ENCODE measurements at places on chromosomes 11 and 22. TPM values are rescaled to one million over a fixed set of nuclear protein-coding genes. Genes with fewer than 3 reads are reported as not detected.

NLRP6 gene
- total RNA-seq = not detected

KCNE3 gene
- total RNA-seq = 18.1 TPM

ZPR1 gene
- total RNA-seq = 29.4 TPM

MPZL2 gene
- total RNA-seq = not detected

UBASH3B gene
- total RNA-seq = 14.4 TPM

TMEM121B gene
- under 0.01 TPM for total RNA-seq

NCR3LG1 gene
- total RNA-seq = 5.0 TPM

TIGD3 gene
- total RNA-seq = 0.14 TPM

C11orf97 gene
- total RNA-seq = not detected

IGF2 gene
- total RNA-seq = 1.8 TPM

SLC22A9 gene
- total RNA-seq = not detected

FAM181B gene
- total RNA-seq = not detected

USP2 gene
- 0.09 TPM for total RNA-seq

RHOG gene
- total RNA-seq = 4.4 TPM

LRRC74B gene
- total RNA-seq = not detected

CYTH4 gene
- 0.43 TPM for total RNA-seq

FAT3 gene
- total RNA-seq = 0.14 TPM

SLC5A1 gene
- not detected for total RNA-seq

OR5A1 gene
- total RNA-seq = not detected

BCO2 gene
- total RNA-seq = 7.5 TPM

SCGB1C1 gene
- not detected for total RNA-seq

DCHS1 gene
- total RNA-seq = 5.2 TPM

IGLL1 gene
- not detected for total RNA-seq

BBOX1 gene
- total RNA-seq = 0.28 TPM

POU2AF2 gene
- not detected for total RNA-seq

LPXN gene
- 8.1 TPM for total RNA-seq

MCHR1 gene
- total RNA-seq = 1.00 TPM

DGAT2 gene
- total RNA-seq = 4.4 TPM

NOX4 gene
- under 0.01 TPM for total RNA-seq

HBG1 gene
- not detected for total RNA-seq

KCNJ1 gene
- total RNA-seq = not detected

RFPL2 gene
- total RNA-seq = not detected

TTLL12 gene
- total RNA-seq = 19.0 TPM

ZNF214 gene
- 6.7 TPM for total RNA-seq

CCDC90B gene
- total RNA-seq = 59.1 TPM

CD3D gene
- not detected for total RNA-seq

OPCML gene
- total RNA-seq = not detected

SPDYC gene
- total RNA-seq = not detected

KCNJ11 gene
- total RNA-seq = not detected

TREH gene
- total RNA-seq = not detected

MEI1 gene
- 0.46 TPM for total RNA-seq

OR2D2 gene
- total RNA-seq = 0.18 TPM

APOA4 gene
- not detected for total RNA-seq

RAPSN gene
- 0.18 TPM for total RNA-seq

KREMEN1 gene
- 15.4 TPM for total RNA-seq

CD248 gene
- total RNA-seq = 60.8 TPM

SUSD2 gene
- total RNA-seq = 2.8 TPM

MMP7 gene
- total RNA-seq = not detected

DDI1 gene
- under 0.01 TPM for total RNA-seq

CD3E gene
- total RNA-seq = not detected

SEC14L6 gene
- total RNA-seq = 0.18 TPM

ZDHHC8 gene
- 6.3 TPM for total RNA-seq

PHLDA2 gene
- 1.6 TPM for total RNA-seq

DEFB131B gene
- not detected for total RNA-seq

KRTAP5-7 gene
- not detected for total RNA-seq

C11orf52 gene
- total RNA-seq = not detected

AAMDC gene
- 46.1 TPM for total RNA-seq

SCGB1D2 gene
- not detected for total RNA-seq

OR8D4 gene
- total RNA-seq = not detected

All from smooth muscle cell of bladder (primary cell).